ENCODE measurements at places on chromosomes 1 and 21.

DNA sequence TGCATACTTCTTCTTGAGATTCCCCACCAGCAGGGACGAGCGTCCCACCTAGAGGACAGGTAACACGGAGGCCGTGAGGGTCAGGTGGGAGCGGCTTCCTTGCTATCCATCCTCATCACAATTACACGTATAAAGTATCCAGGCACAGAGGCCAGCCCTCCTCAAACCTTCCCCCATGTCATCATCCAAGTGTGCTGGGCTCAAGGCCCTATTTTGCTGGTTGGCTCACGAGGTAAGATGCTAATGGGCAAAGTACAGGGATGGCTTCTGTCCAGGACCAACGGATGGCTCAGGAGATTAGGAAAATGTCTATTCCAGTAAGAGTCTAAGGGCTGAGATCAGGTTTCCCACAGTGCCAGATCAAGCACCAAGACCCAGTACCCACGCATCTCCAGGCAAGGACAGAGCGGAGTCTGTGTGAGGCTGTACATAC is 11.5 kb upstream of the A3GALT2 start:
- DNase-seq, result no peak

GRCh38 chr1:156482276-156482675 is 18.3 kb downstream of the MEF2D start:
- no peak for DNase-seq

DNA sequence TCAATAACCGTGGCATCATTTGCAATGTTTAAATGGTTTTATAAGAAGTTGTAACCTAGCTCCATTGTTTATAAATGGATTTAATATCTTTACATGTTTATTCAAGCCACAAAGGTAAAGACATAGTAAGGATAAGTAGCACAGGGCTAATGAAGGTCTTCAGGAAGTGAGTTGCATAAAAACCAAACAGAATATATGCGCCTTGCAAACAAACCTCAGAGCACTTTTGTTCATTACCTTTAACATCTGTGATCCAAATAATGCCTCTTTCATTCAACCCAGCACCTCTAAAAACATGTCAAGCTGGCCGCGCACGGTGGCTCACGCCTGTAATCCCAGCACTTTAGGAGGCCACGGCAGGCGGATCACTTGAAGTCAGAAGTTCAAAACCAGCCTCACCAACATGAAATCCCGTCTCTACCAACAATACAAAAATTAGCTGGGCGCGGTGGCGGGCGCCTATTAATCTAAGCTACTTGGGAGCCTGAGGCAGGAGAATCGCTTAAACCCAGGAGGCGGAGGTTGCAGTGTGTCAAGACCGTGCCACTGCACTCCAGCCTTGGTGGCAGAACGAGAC is 25.3 kb downstream of the BRINP3 start:
- no peak for DNase-seq

DNA sequence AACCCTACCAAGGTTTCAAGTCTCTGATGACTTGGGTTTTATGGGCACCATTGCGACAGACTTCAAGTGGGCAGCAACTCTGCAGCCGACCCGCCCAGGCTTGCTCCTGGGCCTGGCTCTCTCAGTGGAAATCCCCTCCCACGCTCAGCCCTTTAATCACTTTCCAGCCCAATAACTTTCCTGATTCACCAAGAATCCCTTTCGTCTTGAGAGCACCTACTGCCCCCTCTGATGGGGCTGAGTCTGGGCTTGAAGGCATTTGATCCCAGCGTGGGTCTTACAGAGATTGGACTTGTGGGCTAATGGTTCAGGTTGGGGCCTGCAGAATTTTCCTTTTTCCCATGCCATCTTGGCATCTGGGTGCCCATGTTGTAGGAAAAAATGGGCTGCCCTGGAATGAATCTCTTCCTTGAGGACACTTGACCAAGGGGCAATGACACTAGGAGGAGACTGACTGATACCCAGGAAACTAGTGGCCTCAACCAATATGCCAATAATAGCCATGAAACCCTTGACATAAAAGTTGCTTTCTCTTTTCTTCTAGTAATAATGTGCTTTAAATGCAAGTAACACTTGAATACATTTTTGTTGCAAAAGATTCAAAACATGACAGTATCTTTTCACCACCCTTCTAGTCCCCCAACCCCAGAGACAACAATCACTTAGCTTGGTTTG is 7.8 kb upstream of the PHLDA3 start:
- no peak for DNase-seq

- DNase-seq, result no peak
These were observed 11.4 kb downstream of the RGS5 start for GRCh38 chr1:163191301-163191700.

- DNase-seq, result no peak
These were observed 8.2 kb downstream of the HCRTR1 start for GRCh38 chr1:31625561-31626222.

- DNase-seq, result no peak
These were observed 45.7 kb downstream of the PCNT start for GRCh38 chr21:46369520-46370235.

DNA sequence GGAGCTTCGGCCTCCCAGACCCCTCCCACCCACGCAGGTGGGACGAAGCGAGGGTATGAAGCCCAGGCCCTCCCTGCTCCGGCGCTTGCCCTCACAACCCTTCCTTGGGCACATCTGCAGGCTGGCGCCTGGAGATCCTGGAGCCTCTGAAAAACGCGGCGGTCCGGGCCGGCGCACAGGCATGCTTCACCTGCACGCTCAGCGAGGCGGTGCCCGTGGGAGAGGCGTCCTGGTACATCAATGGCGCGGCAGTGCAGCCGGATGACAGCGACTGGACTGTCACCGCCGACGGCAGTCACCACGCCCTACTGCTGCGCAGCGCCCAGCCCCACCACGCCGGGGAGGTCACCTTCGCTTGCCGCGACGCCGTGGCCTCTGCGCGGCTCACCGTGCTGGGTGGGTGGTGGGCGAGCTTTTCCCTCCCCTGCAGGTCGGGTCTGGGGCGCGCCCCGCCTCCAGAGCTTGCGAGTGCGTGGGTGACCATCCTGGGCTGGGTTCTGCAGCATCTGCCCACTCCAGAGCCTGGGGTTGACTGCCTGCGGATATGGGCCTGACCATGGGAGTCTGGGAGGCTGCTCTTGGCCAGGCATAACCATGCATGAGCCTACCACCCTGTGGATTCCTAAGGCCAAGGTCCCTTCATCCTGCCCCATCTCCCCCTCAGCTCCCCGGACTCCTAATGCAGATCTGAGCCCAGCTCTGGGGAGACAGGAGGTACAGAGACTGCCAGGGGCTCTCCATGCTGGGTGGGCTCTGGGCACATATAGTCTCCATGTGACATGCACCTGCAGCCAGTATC is 89.8 kb downstream of the TRIM11 start:
- no peak for DNase-seq

DNA sequence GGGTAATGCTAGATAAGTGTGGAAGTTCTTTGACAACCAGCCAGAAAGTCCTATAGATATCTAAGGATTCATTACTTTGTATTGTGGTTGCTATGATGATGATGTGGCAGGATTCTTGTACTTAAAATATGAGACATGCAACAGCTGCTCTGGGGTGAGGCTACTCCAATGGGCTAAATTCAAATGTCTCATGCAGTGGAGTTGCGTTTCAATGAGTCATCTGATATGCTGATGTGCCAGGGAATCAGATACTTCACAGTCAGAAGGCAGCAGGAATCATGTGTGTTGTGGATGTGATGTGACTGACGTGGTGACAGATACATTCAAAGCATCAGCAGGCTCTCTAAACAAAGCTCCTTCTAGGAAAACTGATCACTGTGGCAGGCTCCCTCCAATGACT is 66.5 kb downstream of the TSEN15 start:
- no peak for DNase-seq

GRCh38 chr1:41891199-41891896 is 27.4 kb downstream of the HIVEP3 start:
- peak; percentile 15 for DNase-seq

DNA sequence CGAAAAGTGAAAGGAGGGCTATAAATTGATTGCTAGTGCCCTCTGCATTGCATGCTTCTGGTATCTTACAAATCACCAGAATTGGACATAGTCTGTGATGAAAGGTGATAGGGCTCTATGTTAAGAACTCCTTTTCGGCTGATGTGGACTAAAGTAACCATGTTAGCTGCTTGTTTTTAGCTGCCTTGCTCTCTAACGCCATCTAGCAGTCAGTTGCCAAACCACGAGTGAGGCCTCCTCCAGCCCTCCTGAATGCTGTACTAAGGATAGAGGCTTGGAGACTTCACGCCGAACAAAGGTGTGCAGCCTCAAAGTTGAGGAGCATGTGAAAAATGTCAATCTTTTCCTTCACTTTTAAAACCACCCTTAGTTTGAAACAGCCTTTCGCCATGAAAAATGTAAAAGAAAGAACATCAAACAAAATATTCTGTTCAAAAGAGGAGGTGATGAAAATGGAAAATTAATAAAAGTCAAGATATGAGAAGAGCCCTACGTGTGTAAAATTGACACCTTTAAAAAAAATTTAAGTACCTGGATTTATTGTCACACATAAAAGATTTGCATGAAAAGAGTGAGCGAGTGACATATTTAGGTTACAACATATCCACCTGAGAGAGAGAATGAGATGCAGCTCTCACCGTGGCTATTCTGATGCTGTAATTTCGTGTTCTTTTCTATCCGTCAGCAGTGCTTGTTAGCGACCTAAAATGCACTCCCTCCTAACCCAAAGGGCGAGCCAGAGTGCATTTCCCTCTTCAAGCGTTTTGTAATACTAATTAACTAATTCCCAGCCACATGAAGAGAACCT is 8.1 kb downstream of the LRRC53 start:
- no peak for DNase-seq

- no peak for DNase-seq
These were observed 319.4 kb downstream of the PTBP2 start for GRCh38 chr1:97041026-97041425.

- DNase-seq, result peak; percentile 35
These were observed 625.2 kb downstream of the LMO4 start for GRCh38 chr1:87953732-87954344.

DNA sequence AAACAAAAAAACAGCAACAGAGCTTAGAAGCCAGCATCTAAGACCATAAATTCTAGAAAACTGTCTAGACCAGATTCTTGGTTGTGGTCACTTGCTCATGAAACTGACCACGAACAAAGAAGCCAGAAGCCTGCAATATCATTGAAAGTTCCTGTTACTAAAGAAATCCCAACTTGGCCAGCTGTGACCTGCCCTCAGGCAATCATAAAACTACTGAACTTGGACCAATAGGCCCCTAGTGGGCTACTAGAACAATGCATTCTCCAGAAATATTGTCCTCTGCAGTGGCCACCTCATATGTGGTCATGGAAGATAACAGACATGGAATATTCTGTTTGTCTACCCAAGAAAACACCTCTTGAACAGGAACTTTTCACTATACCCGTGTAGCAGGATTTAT is 87.7 kb downstream of the SPATA17 start:
- no peak for DNase-seq

DNA sequence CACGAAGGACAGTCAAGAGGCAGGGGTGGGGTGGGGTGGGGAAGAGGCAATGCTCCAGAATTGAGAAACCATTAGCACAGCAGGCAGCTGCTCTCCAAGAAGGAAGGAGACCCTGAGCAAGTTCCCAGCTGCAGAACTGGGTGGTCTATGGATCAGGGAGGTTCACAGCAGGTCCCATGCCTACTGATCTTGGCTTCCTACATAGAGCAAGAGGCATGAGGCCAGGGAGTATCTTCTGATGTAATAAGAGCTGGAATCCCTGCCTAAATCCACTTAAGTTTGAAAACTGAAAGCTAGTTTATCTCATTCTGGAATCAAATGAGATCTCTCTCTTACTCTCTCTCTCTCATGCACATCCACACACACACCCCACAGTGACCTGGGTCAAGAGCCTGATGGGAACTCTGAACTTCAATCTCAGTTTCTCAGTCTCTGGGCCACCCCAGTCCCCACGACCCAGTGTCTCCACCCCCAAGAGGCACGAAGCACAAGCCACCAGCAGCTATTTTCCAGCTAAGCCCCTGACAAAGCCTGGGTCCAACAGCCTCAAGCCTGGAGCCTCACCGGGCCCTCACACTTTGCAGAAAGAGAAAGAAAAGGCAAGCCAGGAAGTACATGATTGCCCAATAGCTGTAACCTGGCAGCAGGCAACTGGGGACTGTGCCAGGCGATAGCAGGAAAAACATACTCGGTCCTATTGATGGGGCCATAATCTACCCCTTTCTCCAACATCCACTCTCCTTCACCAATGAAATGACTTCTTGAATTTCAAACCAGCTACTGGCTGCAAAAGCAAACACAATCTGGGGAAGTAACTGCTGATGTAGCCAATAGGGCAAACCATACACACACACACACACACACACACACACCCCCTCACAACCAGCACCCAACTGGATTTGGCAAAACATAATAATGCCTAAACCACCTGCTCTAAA is 2.2 kb downstream of the NUAK2 start:
- no peak for DNase-seq

DNA sequence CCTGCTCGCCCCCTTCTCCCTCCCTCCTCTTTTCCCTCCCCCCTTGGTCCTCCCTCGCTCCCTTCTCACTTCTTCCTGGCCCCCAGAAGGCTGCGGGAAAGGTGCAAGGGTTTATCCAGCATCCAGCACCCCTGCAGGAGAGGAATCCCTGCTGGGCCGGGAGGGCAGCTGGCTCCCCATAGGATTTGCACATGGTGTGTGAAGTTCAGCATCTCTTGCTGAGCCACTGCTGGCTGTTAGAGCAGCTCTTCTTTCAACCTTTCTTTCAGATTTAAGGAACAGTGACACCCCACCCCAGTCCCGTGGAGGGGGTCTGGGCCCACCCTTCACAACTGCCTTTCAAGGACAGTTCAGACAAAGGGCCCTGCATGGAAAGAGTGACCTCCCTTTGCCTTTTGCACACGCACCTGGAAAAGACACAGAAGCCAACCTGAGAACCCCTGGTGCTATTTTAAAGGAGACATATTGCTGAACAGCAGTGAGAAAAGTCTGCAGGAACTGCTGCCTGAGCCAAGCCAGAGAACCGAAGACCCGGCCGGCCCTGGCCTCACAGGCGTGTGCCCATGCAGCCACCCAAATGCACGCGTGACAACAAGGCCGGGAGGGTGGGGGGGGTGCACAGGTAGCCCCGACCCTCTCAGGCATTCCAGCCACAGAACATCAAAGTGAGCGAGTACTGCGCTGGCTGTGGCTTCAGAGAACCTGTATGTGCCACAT is 66.6 kb downstream of the SLC37A1 start:
- no peak for DNase-seq
